ENCODE measurements at places on chromosomes 5 and 9. TPM values are rescaled to one million over a fixed set of nuclear protein-coding genes. Genes with fewer than 3 reads are reported as not detected.

DNA sequence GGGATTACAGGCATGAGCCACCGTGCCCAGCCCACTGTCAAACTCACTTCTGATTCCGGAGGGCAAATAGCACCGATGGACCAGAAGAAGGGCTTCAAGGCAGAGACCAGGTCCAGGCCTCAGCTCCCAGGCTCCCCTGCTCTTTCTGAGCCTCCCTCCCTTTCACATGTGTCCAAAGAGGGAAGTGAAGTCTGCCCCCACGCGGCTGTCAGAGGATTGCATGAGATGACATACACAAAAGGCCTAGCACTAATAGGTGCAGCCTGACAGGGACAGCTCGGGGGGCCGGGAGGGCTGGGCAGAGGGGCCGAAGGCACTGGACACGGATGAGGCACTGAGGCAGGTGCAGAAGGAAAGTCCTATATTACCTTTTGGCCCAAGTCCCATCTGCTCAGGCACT is 16.1 kb downstream of the FBP1 start:
- DNase-seq: peak; percentile 87

The ANKRD31 gene
- total RNA-seq: not detected

DNA sequence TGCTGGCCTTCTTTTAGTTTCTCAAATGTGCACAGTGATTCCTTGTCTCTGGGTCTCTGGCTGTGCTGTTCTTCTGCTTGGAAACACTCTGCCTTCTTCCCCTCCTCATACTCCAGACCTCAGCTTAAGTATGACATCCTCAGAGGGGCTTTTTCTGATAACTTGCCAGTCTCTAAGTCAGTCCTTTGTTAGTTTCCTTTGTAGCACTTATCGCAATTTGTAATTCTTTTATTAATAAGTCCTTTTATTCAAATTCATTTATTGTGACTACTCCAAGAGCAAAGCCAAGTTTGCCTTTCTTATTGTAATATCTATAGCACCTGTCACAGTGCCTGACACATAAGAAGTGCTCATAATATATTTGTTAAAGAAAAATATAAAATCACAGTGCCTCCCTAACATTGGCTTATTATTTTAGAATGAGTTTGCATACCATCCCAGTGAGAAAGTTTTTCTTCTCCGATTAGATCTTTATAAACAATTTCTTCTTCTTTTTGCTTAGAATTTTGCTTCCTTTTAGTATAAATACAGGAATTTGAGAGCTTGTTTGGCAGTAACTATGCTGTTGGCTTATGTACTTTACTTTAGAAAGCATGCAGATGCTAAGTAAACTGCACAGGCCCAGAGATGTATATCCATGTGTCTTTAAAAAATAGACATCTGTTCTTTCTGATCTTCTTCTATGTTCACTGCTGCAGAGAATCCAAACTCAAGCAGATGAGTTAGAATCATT is 198.0 kb downstream of the GAS1 start:
- DNase-seq: no peak

DNA sequence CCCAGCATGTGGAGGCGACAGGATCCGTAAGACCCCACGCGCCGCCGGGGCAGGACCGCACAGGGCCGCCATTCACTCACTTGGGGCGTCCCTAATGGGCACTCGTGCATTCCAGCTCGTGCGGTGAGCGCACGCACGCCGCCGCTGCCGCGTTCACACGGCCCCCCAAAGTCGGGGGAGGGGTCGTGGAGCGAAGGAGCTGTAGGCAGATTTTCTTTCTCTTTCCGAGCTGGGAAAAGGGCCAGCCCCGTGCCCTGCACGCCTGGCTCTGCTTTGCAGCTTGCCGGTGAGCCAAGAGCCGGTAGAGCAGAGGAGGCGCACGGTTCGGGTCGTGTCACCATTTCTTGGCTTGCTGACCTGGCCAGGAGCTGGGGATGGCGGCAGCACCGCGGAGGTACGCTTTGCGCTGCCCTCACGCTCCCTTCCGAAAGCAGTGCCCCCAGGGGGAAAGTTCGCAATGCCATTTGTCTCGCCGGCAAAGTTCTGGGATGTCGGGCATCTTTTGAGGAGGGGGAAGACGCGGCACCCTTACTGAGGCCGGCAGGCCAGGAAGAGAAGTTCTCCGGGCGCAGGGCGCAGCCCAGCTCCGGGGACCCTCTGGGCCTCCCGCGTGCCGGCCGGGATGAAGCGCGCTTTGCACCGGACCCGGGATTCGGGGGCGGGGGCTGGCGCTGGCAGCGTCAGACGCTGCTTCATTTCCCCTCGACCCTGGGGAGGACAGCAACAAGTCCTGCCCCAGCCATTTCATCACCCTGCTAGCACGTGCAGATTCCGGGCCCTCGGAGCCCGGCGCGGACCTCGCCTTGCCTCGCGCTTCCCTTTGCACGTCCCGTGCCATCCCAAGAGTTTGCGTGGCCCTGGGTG is 898 bp downstream of the STC2 start:
- DNase-seq: peak; percentile 82

- no peak for DNase-seq
Observed at GRCh38 chr5:149410071-149410470, 31.0 kb upstream of the IL17B start.
